ENCODE measurements at places on chromosomes 13 and 19.

- peak; percentile 66 for DNase-seq
Measured at GRCh38 chr19:14472202-14472938, 2.8 kb downstream of the PTGER1 start.

- DNase-seq = no peak
Measured at GRCh38 chr13:86572115-86572514, 772.9 kb upstream of the SLITRK6 start.

DNA sequence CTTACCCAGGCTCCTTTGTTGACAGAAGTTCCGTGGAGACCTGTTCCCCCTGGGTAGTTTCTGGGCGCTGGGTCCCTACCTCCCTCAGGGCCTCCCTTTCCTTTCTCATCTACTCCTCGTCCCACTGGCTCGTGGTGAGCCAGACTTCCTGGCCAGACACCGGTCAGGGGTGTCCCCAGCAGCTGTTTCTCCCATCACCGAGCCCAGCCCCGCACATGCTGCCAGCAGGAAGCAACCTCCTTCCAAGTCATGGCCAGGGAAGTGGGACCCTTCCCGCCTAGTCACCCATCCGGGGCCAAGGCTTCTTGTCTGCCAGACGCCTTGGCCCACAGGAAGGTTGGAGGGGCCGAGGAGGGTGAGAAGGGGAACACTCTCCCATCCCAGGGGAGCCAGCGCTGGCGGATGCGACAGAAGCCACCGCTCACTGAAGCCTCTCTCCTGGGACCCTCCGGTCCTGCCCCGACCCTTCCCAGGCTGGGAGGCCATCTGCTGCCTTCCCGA is 5.7 kb downstream of the PAK4 start:
- DNase-seq = peak; percentile 74

DNA sequence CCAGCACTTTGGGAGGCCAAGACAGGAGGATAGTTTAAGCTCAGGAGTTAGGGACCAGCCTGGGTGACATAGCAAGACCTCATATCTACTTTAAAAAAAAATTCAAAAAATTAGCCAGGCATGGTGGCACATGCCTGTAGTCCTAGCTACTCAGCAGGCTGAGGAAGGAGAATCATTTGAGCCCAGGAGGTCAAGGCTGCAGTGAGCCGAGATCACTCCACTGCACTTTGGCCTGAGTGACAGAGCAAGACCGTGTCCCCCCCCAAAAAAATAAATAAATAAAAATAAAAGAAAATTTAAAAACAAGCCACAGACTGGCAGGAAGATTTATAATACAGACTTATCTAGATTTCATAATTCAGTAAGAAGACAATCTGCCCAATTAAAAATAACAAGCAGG is 14.8 kb downstream of the PSPC1 start:
- no peak for DNase-seq

DNA sequence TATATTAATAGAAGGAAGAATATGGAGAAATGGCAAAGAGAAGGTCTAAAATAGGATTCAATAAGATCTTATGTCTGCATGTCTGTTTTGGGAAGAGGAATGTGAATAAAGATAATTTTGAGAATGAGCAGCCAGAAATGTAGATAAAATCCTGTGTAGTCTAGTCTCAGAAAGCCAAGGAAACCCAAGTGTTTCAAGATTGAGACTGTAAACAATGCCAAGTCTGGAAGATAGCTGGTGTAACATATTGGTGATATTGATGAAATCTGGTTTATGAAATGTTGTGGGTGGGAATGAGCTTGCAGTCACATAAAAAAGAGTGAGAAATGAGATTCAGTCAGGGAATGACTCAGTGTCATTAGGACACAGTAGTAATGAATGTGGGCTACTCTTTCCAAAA is 1180.3 kb upstream of the PCDH20 start:
- DNase-seq = no peak

GRCh38 chr13:104571161-104571892 is 1505.1 kb upstream of the SLC10A2 start:
- DNase-seq = peak; percentile 81

DNA sequence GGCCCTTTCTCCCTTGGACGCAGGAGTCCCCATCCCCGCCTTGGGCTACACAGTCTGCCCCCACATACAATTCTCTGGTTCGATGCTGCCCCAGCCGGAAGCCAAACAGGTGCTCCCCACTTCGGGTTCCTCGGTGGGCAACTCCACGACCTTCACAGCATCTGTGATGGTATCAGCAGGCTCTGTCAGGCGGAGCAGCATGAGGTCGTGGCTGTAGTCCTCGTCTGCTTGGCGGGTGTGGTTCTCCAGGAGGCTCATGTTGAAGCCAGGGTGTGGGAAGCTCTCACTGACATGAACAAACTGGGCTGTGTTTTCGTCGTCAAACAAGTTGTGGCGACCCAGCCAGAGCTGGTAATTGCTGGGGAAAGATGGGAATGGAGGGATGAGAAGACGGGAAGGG is 3.5 kb downstream of the KLK1 start:
- no peak for DNase-seq

DNA sequence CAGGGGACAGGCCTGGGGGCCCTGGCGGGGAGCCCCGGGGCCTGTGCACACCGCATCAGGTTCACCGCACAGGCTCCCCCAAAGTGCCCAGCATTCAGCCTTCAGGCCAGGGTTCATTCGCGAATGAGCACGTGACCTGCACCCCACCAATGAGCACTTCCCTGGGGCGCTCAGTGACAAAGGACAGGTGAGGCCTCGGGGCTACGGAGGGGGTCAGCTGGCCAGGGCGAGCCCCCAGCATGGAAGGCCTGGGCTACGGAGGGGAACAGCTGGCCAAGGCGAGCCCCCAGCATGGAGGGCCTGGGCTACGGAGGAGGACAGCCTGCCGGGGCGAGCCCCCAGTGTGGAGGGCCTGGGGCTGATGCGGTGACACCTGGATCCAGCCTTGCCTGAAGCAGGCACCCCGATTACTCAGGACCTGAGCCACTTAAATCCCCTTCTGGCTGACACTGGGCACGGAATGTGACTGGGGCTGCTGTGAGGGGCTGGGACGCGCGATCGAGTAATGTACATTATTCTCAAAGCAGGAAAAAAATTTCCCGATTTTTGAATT is 23.1 kb downstream of the TCF3 start:
- DNase-seq = no peak

- DNase-seq = no peak
Measured at GRCh38 chr19:41741244-41741554, 14.1 kb upstream of the CEACAM6 start.

DNA sequence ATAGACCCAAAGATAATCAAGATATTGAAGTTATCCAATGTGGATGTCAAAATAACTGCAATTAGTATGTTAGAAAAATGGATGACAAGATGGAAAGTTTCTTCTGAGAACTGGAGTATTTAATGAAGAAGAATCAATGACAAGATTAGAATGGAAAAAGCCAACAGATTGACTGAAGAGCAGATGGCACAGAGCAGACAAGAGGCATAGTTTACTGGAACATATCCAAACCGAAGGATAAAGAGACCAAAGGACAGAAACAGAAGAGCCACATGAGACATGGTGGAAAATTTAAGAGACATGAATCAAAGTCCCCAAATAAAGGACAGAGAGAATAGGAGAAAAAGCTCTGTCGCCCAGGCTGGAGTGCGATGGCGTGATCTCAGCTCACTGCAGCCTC is 89.6 kb upstream of the RXFP2 start:
- DNase-seq = no peak

GRCh38 chr13:85314686-85315085 is 484.5 kb downstream of the SLITRK6 start:
- DNase-seq = no peak

DNA sequence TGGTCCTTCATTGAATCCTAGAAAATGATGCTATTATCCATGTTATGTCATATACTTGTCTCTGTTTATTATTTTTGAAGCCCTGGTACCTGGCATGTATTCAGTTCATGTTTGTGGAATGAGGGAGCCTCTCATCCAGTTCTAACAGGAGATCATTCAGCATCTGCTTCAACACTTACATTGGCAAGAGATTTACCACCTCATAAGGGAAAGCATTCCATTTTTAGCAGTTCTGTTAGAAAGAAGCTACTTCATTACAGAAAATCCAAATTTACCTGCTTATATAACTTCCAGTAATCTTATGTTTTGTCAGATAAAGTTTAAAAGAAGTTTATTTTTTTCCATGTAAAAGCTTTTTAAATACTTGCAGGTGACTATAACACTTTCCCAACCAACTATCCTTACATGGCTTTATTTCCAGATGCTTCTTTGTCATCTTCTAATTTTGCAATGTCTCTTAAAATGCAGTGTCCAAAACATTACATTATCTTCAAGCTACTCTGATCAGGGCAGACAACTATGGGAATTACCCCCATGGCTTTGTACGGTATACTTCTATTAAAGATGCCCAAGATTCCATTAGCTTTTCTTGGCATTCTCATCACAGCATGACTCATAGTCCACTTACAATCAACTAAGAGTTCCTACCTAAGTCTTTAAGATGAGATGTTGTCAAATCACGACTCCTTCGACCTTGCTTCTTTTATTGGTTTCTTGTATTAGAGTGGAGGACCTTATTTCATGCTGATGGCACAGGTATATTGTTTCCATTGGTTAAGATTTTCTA is 262.1 kb downstream of the PCDH9 start:
- DNase-seq = no peak

DNA sequence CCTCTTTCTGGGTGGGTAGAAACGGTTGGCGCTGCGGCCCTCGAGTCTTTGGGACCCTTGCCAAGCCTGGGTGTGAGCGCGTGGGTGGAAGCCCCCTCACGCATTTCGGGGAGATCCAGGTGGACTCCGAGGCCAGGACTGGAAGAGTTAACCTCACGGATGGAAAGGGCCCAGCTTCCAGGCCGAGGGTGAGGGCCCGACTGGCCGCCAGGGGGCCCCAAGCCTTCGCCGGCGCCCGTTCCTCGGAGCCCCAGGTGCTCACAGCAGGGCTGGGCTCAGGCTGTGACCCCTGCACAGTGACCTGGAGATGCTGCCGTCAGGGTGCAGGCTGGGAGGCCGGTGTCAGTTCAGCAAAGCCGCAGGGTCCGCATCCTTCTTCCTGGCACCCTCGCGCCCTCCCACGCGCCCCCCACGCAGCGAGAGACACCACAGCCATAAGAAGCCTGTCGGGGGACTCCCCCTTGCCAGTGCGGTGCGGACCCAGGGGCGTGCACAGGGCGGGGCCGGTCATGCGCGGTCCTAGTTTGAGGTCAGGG is 34.2 kb upstream of the TMEM255B start:
- DNase-seq = peak; percentile 85

DNA sequence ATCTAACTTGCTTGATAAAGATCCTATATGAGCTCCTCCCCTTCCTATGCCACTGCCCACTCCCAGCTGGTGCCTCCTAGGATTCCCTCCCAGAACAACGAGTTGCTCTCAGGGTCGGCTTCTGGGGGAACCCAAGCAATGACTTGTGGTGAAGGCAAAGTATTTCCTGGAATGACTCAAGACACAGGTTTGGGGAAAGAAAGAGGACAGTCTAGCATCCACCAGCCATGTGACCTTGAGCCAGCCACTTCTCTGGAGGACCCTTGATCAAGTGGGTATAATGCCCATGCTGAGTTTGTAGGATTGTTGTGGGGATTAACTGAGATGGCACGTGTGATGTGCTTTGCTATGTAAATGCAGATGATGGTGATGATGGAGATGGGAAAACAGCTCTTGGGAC is 33.0 kb downstream of the MBD3L2B start:
- DNase-seq = no peak

- DNase-seq = no peak
Measured at GRCh38 chr13:24214528-24214927, 54.0 kb downstream of the SPATA13 start.

DNA sequence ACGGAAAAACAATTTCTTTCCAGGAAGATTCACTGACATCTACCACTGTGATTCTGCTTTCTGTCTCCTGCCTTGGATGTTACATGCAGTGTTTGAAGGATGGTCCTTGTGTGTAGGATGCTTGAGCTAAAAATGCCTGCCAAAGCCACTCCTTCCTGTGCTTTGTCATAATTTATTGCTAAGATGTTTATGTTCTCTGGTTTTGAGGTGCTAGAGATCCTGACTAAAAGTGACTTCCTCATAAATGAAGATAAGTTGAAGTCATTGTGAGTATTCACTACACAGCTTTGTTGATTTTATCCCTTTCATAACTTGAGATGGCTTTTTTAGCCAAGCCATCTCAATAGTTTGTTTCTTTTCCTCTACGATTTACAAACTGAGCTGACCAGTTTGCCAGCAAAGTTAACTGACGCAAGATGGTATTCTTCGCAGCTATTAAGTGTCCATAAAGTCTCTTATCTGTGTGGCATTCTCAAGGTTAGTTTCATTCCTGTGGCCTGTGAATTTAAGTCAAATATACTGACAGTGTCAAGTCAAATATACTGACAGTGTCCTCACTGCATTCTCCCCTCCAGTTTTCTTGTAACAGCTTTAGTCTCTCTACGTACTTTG is 15.7 kb upstream of the FBXL3 start:
- DNase-seq = no peak

GRCh38 chr13:81379183-81379582 is 1038.3 kb upstream of the SPRY2 start:
- no peak for DNase-seq

GRCh38 chr13:94400874-94401273 is 78.6 kb downstream of the DCT start:
- no peak for DNase-seq

- DNase-seq = no peak
Measured at GRCh38 chr19:8167985-8168384, 18.6 kb upstream of the FBN3 start.

GRCh38 chr19:45506246-45506988 is 862 bp upstream of the VASP start:
- DNase-seq = peak; percentile 96

DNA sequence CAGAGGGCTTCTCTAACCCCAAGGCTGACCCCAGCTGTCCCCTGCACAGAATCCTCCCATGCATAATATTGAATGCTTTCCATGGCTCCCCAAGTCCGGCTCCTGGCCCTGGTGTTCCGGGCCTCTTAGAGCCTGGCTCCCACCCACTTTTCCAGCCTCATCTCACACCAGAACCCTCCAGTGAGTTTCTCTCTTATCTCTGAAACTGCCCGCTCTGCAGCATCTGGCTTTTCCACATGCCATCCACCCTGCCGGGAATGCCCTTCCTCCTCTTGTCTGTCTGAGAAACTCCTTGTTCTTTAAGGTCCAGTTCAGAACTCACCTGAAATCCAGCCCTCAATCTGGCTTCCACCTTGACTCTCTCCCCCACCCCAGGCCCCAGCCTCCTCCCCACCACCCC is 6.8 kb downstream of the SYNGR4 start:
- DNase-seq = no peak

GRCh38 chr13:39484506-39485313 is 118.3 kb downstream of the LHFPL6 start:
- DNase-seq = no peak

All from ureter (tissue), 1 donor.